ENCODE measurements at places on chromosomes 3 and 15.
A peak's percentile ranks its signal among the peaks of the same experiment; 100 is the strongest.

GRCh38 chr15:93031103-93031464 is 57.9 kb downstream of the RGMA start:
- DNase-seq, result no peak

- DNase-seq, result no peak
These were observed 108.1 kb upstream of the PLAAT1 start for GRCh38 chr3:193132964-193133363.

DNA sequence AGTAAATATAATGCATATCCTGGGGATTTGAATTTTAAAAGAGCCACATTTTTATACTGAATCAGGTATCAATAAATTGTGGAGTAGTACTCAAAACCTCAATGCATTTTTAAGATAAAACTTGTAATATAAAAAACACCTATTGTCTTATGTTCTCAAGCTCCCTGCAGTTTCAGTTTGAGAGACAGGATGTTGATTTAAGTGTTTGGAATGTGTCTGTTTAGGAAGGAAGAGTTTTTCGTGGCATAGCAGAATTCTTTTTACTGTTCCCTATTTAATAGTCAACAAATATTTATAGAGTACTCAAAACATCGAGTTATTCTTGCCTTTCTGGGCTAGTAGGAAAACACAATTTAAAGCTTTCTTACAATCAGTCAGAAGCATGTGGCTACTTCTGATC is 146.1 kb upstream of the BCHE start:
- no peak for DNase-seq

DNA sequence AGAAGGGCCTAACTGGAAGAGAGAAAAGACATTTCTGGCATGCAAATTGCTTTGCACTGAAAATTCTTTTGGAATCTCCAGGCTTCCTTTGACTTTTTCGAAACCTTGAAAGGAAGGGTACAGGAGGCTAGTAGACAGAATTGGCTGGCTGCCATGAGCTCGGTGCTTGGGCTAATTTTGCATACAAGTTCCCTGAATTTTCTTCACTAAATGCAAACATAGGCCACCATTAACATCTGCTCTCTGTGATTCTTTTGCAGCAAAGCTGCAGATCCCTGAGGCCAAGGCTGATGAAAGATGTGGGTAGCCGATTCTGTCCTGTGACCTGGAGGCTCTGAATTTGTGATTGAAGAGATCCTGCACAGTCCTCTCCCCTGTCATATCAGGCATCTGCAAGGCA is 247.8 kb upstream of the MCTP2 start:
- DNase-seq, result peak; percentile 30

DNA sequence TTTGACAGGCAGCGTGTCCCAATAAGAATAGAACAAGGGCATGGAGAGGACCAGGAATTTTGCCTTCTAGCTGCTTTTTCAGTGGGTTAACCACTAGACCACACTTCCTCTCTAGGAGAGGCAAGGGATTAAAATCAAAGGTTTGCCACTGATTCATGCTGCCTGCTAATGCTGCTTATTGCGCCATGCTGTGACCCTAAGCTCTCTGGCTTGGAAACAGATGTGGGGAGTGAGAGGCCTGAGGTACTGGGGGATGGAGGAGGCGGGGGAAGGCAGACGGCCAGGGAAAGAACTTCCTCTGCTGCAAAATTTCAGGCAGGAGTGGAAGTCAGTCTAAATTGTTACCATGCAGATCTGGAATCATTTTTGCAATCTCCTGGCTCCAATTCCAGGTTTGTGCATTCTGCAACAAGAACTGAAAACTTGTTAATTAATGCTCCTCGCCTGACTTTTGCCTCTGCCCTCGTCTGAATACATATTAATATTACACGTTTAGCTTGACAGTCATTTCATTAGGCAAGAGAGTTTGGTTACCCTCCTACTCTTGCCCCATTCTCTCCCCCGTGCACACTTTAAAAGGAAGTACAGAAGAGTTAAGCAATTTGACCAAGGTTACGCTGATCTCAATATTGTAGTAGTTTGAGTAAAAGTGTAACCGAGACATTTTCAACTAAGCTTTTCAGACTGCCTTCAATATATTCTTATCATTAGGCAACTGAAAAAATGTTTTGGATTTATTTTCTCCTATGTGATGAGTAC is 121.7 kb upstream of the SPRED1 start:
- DNase-seq, result no peak

- no peak for DNase-seq
These were observed 4.1 kb upstream of the UNC13C start for GRCh38 chr15:53974121-53974520.

GRCh38 chr15:83830381-83830780 is 176.5 kb downstream of the ADAMTSL3 start:
- DNase-seq, result no peak

DNA sequence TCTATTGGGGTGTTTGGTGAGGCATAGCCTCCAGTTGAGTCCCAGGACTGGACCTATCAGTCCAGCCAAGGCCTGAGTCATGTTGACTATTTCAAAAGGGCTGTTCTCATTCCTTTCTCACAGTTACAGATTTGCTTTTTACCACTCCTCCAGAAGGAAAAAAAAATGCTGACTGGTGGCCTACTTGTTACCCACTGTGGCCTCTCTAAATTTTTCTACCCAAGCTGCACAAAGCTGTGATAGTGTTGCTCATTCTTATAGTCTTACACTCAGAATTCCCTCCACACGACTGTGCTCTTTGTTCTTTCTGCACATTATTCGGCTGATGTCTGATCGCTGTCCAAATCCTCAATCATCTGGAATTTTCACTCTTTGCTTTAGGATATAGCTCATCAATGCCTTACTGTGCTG is 1142.2 kb downstream of the IGSF11 start:
- no peak for DNase-seq

DNA sequence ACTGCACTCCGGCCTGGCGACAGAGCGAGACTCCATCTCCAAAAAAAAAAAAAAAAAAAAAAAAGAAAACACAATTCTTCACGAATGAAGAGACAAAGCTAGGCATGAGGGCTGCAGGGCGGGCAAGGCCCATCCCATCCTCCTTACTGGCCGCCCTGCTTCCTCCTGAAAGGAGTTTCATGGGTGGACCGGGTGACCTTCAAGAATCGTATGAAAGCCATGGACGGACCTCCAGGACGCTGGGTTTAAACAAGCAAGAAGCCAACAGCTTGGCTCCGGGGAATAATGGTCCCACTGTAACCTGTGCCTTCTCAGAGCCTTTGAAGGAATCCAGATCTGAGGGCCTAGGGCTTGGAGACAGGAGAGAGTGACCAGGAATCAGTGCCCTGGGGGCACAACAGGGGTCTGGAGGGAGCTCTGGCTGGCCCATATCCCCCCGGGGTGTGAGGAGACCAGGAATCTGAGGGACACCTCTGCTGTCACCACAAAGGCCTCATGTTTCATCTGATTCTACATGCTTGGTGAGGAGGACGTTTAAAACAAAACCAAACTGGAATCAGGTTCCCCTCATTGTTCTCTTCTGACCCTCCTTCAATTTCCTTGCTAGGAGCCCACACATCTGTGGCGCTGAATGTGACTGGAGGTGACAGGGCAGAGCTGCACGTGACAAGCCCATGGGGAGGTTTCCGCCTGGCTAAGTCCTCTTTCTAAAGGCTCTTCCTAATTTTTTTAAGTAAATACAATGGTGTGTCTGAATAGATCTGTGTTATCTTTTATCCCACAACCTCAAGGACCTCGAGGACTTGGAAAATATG is 46.1 kb downstream of the WHAMM start:
- DNase-seq, result peak; percentile 22

DNA sequence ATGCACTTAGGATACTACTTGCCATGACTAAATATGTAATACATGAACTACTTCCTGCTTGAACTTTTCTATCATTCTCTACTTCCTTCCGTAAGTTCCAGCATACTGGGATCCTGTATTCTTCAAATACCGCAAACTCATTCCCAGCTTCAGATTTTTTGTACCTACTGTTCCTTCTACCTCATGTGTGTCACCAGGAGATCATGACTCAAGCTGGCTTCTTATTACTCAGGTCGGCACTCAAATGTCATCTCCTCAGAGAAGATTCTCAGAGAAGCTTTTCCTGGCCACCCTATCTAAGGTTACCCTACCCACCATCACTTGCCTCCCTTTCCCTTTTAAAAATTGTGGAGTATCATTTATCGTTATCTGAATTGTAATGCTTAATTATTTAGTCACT is 66.7 kb downstream of the RFX7 start:
- DNase-seq, result no peak

GRCh38 chr15:76140074-76140464 is 80.3 kb downstream of the TMEM266 start:
- no peak for DNase-seq

- no peak for DNase-seq
These were observed 346.6 kb downstream of the MFSD1 start for GRCh38 chr3:159148466-159148865.

DNA sequence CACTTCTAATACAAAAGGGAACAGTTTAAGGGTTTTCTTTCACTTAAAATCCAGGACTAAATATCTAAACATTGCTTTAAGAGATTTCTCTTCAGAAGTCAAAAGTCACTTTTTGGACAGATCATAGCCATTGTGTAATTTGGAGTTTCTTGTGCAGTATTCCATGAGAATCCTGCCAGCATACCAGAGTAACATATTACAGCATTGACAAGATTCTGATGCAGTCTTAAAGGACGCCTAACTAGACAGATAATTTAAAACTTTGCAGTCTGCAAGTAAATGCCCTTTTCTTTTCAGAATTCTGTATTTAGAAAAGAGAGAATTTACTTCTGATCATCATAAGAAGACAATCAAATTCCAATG is 17.5 kb upstream of the IGSF10 start:
- DNase-seq, result peak; percentile 56

DNA sequence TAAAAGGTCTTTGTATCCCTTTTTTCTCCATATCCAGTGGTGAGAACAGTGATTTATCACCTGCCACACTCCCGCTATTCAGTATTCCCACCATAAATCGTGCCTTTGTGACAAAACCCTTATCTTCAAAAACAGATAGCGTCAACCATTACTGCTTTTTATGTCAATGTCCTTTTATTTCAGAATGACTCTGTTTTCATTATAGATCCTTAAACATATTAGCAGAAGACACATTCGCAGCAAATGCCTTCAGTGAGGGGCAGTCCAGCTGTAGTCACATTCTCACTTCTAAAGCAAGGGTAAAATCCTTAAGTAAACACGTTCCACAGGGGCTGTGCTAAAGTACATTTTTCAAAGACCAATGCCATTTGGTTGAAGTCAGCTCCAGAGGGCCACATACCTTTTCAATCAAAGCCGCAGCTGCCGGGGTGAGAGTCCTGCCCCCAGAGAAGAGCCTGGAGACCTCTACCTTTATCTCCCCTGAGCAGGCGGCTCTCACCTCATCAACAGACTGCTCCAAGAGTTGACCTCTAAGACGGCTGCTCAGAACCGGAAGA is 53.4 kb downstream of the PDZRN3 start:
- peak; percentile 91 for DNase-seq

DNA sequence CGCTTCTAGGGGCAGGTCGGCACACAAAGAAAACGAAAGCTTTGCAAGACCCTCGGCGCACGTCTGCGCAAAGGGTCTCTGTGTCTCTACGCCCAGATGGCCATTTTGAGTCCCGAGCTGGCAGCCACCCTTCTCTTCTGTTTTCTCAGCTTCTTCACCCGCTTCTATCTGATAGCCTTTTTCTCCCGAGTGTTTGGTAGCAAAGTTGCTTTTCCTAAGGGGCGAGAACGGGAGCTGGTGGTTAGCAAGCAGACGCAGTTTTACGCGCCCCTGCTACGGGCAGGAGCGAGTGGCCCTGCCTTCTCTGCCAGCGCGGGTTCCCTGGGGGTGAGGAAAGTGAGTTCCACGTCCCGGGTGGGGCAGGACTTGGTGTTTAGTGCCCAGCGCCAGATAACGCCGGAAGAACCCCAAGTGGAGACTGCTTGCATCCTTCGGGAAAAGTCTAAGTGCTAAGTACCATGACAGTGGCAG is 2.9 kb upstream of the MKRN2 start:
- peak; percentile 57 for DNase-seq

- DNase-seq, result peak; percentile 69
These were observed at the start of gene RARB for GRCh38 chr3:25427942-25428788. TSS of gene RARB (plus strand) at chr3:25428263. CDS start at chr3:25428732, 469 bp downstream.

GRCh38 chr3:10469441-10470119 is 35.8 kb downstream of the ATP2B2 start:
- no peak for DNase-seq

DNA sequence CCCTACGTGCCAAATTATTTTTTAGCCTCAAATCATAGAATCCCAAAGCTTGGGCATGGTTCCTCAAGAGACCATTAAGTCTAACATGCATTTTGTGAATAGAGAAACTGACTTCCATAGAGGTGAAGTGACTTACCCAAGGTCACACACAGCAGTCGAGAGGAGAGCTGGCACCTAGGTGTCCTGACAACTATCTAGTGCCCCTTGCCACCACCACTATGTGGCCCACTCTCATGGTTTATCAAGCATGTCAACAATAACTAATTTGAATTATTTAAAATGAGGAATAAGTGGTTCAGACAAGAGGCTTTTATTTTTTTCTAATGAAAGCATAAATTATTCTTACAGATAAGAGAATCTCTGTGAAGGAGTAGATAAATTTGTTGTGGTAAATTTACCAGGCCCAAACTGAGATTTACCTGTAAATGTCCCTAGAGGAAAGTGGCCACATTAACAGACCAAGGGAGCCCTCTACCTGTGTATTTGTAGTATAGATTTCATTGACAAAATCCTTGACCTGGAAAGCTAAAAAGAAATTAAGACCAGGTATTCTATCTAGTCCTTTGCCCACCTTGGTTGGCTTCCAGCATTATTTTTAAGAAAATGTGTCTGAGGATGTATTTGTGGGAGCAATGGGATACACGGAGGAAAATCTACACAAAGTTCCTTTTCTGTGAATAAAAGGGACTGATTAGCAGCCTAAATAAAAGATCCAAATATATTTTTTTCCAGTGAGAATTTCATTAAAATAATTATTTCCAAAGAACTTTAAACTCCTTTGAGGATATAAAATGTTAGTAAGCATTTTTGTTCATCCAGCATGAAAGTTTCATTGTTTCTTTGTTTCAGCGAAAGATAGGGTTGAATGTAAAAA is 49.1 kb downstream of the IQCH start:
- peak; percentile 44 for DNase-seq

DNA sequence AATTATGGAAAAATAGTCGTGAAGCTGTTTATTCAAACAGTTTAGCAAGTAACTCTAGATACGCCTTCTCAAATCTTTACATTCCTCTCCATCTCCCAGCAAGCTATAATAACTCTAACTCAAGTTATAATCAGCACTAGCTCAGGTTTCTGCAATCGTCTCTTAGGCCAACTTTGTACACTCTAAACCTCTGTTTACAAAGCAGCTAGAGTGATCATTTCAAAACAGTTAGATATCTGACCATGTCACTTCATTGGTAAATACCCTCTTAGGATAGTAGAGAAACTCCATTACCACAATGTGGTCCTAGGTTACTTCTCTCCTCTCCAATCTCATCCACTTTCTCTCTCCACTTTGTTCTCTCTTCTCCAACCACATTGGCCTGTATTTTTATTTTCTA is 31.2 kb downstream of the PLOD2 start:
- DNase-seq, result no peak

DNA sequence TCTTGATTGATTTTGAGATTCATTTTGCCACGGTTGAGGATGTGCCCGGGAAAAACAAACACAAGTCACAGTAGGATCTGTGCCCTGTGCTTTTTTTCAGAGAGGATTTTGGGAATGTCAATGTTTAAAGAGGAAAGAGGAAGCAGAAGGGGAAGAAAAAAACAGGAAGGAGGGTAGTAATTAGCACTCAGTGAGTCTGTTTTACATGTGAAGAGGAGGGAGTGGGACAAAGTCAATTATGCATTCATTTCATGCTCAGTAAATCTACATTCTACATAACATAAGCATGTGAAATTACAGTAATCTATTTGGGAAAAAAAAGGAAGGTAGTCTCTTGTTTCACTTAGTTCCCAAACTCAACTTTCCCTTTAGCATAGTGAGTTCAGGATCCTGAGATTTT is 18.3 kb upstream of the CD200 start:
- DNase-seq, result no peak

- peak; percentile 47 for DNase-seq
These were observed 34.9 kb downstream of the PRKCD start for GRCh38 chr3:53195602-53196574.
